Lower leg skin (tissue), 4 donors: ENCODE measurements at places on chromosomes 7 and 10. TPM values are rescaled to one million over a fixed set of nuclear protein-coding genes. Genes with fewer than 3 reads are reported as not detected.

The MGMT gene
- total RNA-seq: 35.9 TPM

The ERVW-1 gene
- not detected for total RNA-seq

The MPP7 gene
- 63.1 TPM for total RNA-seq

The LLCFC1 gene
- not detected for total RNA-seq

The BAIAP2L1 gene
- total RNA-seq: 21.7 TPM

The POLR2J2 gene
- 1.4 TPM for total RNA-seq

The ZNF282 gene
- total RNA-seq: 40.8 TPM

The MMP21 gene
- not detected for total RNA-seq

The SGCE gene
- 16.8 TPM for total RNA-seq

The MKX gene
- 1.2 TPM for total RNA-seq
